ENCODE measurements at places on chromosomes 2 and 18.

DNA sequence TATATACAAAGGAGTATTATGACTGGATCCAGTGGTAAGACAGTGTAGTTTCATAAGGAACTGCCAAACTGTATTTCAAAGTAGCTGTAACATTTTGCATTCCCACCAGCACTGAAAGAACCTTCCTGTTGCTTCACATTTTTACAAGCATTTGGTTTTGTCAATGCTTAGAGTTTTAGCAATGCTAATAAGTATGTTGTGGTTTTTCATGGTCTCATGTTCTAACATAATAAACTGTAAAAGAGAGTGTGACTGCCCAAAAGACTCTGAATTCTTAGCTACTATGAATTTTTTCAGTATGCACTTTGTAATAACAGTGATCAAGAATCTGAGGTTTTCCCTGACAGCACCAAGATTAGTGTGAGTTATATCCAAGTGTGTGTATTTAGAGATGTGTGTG is 604.2 kb downstream of the XIRP2 start:
- peak; percentile 21 for DNase-seq

DNA sequence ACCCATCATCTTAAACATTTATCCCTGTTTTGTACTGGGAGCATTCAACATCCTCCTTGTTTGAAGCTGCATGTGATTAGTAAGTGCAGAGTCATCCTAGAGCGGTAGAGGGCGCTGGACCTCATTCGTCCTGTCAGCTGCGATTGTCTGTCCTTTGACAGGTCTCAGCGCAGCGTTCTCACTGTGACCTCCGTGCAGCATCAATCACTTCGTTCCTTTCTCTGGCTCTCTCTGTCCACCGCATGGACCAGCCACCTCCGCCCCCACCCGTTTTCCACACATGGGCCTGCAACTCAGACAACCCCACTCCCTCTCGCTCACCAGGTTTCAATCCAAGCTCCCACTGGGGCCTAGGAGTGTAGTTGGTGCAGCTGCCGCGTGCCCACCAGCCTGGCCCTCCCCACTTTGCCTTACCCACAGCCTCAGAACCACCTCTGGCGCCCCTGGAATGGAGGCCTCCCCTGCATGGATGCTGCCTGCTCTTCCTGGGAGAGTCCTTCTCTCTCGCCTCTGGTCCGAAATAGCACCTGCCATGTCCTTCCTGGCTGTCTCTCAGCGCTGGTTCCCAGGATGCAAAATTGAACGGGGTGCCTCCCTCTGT is 90.5 kb downstream of the NDUFA10 start:
- DNase-seq, result peak; percentile 42

DNA sequence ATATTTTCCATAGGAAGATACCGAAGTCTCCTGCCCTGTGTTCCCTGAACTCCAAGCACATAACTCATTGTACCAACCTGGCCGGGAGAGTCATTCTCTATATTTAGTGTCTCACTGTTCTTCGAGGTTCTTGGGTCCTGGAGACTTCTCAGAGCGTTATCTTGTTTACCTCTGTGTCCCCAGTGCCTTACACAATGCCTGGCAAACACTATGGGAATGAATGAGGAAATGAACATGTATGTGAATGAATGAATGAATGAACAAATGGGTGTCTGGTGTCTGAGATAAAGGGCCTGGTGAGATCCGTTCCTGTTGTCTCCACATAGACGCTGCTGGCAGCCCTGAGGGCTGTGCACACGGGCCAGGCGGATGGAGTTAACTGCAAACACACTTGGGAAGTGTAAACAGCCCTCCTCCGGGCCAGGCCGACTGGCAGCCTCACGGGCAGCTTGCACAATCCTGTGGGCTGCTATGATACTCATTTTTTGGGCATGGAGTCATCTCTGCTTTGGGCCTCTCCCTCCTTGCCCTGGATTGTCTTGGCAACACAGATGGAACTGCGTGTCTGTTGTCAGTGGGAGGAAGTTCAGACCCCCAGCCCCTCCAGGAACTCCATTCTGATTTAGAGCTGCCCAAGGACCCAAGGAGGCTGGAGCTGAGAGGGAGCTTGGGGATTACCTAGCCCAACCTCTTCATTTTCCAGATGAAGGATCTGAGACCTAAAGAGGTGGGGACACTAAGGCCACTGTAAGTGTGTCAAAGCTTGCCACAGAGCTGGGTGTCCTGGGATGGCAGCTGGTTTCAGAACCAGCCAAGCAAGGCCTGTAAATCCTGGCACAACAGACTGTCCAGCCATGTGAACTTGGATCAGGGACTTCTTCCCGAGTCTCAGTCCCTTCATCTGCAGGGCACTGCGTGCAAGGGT is 124.4 kb downstream of the INHBB start:
- peak; percentile 96 for DNase-seq

GRCh38 chr2:75432761-75433361 is 127.9 kb downstream of the EVA1A start:
- DNase-seq, result peak; percentile 40

DNA sequence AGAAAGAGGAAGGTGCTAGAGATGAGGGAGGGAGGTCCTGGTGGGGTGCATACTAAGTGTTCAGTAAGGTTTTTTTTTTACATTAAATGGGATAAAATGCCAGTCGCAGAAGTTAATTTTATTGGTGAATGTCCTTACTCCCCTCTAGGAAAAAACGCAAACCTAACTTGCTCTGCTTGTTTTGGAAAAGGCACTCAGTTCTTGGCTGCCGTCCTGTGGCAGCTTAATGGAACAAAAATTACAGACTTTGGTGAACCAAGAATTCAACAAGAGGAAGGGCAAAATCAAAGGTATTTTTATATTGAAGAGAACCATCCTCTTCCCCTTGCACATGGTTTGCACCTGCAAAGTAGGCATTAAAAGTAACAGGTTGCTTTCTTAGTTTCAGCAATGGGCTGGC is 12.7 kb upstream of the IL18R1 start:
- DNase-seq, result peak; percentile 17

DNA sequence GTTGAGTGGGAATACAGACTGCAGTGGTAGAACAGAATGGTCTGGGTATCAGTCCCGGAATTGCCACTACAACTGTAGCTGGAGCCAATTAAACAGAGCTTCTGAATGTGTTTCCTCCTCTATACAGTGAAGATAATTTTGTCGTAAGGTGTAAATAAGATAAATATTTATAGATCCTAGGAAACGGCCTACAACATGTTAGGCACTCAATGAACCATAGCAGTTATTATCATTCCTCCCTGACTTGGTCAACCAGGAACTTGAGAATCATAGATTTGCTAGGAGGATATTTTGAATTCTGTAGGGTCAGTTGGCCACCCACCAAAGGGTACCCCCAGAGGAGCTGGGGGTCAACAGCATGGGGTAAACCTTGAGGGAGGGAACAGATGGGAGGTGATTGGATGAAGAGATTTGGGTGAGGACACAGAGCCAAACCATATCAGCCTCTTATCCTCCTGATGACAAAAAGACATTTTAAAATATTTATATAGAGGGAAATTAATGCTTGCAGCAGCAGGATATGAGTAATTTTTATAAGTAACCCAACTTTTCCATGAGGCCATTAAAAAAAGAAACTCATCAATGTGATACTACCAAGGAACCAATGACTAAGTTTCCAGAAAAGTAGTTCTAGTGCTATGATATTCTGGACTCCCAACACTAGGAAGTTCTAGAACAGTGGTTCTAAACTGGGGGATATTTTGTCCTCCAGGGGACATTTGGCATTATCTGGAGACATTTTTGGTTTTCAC is 4.0 kb downstream of the DHRS9 start:
- no peak for DNase-seq

DNA sequence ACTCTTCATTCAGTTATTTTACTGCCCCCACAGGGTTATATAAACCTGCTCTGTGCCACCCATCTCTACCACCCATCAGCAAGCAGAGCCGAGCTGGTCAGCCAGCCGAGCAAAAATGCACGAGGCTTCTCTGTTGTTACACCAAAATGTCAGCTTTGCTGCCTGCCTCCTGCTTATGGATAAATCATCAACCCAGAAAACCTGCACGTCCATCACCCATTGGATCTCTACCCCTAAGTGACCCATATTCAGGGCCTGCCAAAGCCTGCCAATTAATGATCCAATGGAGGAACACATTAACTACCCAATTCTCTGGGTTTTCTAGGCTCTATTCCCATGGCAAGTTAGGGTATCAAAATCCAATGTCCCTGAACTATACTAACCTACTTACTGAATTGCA is 365.5 kb upstream of the ACVR2A start:
- DNase-seq, result no peak

- peak; percentile 78 for DNase-seq
These were observed 383.9 kb downstream of the ARHGAP15 start for GRCh38 chr2:143513081-143513480.

GRCh38 chr2:211941216-211941747 is 597.3 kb downstream of the ERBB4 start:
- DNase-seq, result no peak

GRCh38 chr2:65070856-65071255 is 14.6 kb downstream of the CEP68 start:
- DNase-seq, result no peak

DNA sequence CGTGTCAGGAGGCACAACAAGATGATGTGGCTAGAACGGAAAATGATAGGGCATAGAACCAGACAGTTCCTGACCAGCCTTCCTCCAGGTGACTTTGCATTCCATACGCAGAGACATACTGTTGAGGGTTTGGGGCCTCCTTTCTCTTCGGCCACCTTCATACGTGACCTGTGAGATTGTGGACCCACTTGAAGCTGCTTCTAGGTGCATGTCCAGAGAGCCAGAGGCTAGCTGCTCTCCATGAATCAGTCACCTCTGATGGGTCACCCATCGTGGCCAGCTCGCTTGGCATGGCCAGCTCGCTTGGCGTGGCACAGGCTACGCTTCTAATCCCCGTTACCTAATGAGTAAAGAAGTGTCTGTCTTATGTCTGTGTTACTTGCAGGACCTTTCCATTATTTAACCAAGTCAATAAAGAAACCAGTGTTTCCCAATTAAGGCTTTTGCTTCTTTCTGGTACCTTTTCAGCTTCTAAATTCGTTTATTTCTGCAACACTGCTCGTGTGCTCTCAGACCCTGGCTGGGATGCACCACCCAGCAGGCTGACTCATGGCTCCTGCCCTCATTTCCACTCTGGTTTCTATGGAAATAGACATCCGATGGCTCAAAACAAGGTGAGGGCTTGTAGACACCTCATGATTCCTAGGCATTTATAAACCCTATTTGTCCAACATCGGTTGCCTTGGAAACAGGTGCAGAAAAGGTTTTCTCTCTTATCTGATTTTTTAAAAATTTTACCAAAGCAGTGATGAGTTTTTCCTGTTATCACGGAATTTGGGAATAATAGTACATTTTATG is 86.7 kb upstream of the B3GNT7 start:
- DNase-seq, result no peak

DNA sequence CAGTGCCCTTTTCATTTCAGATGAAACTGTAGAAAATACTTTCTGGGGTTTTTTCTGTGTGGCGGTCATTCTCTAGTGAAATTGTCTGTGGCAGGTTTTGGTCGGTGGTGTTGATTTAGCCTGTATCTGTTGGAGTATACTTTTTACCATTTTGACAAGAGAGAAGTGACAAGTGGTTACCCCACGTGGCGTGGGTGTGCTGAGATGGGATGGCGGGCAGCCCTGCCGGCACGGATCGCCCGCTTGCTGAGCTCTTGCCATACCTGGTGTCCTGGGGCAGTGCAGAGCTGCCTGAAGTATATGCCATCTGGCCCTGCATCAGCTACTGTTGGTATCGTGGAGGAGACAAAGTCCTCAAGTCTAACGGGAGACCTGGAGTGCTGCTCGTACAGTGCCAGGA is 64.1 kb downstream of the MRPS9 start:
- DNase-seq, result no peak

DNA sequence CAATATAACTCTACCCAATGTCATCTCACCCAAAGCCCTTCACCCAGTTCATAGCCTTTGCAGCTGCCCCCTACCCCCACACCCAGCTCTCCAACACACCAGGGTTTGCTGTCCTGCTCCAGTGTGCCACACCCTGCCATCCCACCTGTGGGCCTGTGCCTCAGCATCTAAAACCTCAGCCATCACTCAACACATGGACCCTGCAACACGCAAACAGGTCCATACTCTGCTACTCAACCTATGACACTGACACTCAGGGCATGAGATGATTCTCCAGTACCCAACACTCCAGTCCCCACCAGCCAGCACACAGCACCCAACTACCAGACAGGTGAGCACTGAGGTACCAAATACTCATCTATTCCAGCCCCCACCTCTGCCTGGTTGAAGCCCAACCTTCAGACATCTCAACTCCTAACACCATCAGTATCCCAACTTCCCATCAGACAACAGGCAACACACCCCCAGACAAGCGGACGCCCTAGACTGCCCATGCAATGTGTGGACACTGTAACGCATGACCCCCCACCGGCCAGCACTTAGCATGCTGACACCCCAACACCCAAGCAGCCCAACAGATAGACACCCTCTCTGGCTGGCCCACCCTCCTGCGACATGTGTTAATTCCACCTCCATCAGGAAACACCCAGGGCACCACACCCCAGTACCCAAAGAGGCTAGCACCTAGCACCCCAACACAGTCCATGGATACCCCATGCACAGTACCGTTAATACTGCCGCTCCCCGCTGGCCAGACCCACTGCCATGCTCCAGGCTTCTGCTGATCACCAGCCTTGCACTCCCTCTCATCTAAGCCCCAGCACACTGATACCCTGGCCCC is 25.0 kb downstream of the ZAP70 start:
- no peak for DNase-seq

- DNase-seq, result no peak
These were observed 16.9 kb upstream of the MREG start for GRCh38 chr2:216030216-216030615.

- no peak for DNase-seq
These were observed 72.5 kb downstream of the SS18 start for GRCh38 chr18:26017929-26018328.

DNA sequence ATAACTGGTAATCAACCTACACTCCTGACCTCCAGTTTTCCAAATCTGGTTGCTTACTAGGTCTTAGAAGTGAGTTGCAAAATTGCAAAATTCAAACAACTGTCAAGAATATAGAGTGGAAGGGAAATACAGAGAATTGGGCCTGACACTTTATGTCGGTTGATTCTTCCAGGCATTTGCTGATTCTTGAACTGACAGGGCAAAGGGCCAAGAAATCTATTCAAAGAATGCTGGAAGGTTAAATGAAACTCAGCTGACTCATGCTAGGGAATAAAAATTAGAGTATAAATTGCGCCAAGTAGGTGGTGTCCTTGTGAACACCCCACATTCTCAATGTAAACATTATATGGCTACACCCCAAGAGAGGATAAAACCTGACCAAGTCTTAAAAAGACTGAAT is 21.5 kb upstream of the ZSCAN30 start:
- peak; percentile 49 for DNase-seq

DNA sequence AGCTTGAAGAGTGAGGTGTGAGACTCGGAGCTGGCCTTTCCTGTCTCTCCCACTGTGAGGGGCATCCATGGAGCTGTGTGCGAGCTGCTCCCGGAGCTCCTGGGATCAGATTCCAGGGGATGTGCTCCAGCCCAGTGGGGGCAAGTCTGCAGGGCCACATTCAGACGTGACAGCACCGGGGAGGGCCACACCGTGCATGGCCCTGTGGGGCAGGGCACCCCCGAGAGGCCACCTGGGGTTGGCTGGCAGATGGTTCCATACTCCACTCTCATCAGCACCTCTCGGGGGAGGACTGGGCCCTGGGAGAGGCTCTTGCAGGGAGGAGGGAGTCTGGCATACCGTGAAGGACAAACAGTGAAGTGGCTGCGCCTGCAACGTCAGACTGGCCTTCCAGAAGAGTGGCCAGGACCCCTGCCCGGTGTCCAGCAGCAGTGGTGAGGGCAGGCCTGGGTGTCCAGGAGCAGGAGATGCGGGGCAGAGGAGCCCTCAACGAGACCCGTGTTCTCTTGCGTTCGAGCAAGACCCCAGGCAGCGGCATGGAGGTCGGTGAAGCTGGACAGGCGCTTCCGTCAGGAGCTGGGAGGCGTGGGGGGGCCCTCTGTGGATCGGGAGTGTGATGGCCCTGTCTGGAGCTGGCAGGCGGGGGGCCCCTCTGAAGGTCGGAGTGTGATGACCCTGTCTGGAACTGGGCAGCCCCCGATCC is 84.3 kb downstream of the ASB1 start:
- no peak for DNase-seq
